MG63 (cell line): ENCODE measurements at places on chromosomes 16 and 17.

GRCh38 chr16:20084624-20085226, 11.0 kb upstream of the GPR139 start:
- DNase-seq: no peak

GRCh38 chr17:38454532-38454931, 26.3 kb downstream of the ARHGAP23 start:
- DNase-seq: peak; percentile 100

GRCh38 chr17:65156185-65156834, 19.1 kb downstream of the RGS9 start:
- no peak for DNase-seq

- no peak for DNase-seq
Observed at GRCh38 chr16:86461037-86461436, 49.3 kb upstream of the FOXF1 start.

DNA sequence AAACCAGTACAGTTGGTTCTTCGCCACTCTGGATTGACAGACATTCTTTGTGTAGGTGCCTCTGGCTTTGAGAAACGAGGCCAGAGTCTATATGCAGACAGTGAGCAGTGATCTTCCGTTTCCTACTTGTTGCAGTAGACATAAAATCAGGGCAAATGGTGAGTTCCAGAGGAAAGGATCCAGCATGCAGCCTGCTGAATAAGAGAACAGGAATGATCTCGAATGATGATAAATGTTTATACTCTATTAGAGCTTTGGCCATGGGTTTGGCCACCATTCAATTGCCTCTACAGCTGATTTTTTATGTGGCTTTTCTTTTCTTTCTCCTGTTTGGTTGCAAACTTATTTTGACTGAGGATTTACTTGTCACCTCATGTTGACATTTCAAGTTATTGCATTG, 286.7 kb downstream of the IRX3 start:
- DNase-seq: peak; percentile 14

GRCh38 chr17:17414341-17414805, 62.4 kb upstream of the MED9 start:
- DNase-seq: peak; percentile 77

DNA sequence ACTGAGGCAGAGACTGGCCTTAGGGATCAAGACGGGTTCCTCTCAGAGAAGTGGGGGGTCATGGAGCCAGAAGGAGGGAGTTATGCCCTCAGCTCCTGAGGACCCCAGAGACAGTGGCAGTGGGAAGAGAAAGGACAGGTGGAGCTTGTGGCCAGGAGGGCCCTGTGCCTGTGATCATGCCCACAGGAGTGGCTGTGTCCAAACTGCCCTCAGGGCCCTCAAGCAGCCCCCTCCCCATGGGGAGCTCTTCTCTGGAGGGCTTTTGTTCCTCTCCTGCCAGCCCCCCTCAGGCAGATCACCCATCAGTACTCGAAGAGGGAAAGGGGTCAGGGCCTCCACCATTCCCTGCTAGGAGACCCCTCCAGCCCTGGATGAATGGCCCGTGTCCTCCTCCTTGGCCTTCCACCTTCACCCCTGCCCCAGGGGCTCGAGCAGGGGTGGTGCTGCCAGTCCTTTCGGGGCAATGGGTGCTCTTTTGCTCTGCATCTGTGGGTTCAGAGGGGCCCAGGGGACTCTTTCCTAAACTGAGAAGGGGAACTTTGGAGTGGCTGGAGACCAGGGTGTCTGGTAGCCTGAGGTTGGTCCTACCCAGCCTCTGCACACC, 52.7 kb downstream of the BEAN1 start:
- DNase-seq: no peak

GRCh38 chr17:9484789-9485188, 90.8 kb downstream of the STX8 start:
- no peak for DNase-seq

DNA sequence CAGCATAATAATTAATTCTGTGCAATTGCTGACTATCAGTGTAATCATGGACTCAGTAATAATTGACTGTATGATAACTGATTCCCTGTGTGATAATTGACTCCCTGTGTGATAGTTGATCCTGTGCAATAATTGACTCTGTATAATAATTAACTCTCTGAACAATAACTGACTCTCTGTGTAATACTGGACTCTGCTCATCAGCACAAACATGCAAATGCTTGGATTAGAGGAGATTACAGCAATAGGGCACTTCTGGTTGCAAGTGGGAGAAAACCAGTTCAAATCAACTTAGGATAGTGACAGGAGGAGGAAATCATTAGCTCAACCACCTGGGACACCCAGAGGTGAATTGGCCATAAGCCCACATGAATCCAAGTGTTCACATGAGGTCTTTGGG, 582.1 kb downstream of the RBFOX1 start:
- no peak for DNase-seq

DNA sequence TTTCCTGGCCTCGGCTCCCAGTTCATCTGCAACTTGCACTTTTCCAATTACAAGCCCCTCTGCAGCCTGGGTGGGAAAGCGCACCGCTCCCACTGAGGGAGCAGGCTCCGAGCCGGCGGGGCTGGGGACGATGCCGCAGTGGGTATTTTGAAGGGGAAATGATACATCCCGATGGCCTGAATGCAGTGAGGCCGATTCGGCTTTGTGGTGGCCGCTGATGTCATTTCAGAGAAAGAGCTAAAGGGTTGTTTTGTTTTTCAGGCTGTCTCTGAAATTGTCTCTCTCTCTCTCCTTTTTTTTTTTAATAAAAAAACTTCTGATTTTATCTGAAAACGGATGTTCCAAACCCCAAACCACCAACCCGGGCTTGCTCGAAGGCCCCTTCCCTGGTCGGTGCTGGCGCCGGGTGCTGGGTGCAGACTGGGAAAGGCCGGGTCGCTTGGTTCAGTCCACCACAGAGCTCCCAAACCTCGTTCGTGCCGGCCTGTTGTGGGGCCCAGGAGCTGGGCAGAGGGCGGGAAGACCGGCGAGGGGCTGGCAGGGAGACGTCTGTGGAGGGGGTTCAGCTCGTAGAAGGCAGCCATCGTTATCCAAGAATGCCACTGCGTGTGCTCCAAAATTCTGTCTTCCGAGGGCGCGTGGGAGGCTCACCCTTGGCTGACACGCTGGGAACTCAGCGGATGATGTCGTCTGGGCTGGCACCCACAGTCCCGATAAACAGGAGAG, 102.8 kb downstream of the FOXL1 start:
- DNase-seq: peak; percentile 87

GRCh38 chr17:81831957-81832607, 1.0 kb downstream of the MCRIP1 start:
- no peak for DNase-seq

- DNase-seq: no peak
Observed at GRCh38 chr16:67663151-67663876, 2.6 kb downstream of the PARD6A start.

DNA sequence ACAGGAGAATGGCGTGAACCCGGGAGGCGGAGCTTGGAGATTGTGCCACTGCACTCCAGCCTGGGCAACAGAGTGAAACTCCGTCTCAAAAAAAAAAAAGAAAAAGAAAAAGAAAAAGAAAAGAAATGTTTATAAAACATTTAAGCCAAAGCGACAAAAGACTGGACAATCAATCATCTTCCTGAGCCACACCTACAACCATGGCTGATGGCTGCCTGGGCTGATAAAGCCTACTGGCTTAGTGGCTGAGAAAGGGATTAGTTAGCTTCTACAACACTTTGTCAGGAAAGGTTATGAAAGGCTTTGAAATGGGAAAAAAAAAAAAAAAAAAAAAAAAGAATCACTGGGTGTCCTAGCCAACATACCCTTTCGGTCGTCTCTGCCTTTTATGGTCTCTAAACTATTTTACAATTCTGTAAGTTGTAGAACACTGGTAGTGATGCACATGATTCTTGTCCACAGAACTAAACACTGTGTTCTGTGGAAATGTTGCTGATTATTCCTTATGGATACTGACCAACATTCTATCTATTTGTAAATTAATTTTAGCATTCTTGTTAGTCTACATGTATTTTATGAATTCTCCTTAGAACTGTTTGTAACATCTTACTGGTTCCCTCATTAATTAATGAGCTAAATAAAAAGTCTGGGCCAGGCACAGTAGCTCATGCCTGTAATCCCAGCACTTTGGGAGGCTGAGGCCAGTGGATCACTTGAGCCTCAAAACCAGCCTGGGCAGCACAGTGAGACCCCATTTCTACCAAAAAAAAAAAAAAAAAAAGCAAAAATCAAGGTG, 45.5 kb downstream of the ZZEF1 start:
- DNase-seq: no peak

GRCh38 chr16:27725236-27726000, 175.5 kb downstream of the KATNIP start:
- no peak for DNase-seq

GRCh38 chr16:86614699-86615098, 36.4 kb downstream of the FOXL1 start:
- no peak for DNase-seq

GRCh38 chr17:3316836-3317235, 18.7 kb upstream of the OR3A1 start:
- DNase-seq: no peak

- no peak for DNase-seq
Observed at GRCh38 chr16:66522816-66523590, 26.9 kb downstream of the TK2 start.

DNA sequence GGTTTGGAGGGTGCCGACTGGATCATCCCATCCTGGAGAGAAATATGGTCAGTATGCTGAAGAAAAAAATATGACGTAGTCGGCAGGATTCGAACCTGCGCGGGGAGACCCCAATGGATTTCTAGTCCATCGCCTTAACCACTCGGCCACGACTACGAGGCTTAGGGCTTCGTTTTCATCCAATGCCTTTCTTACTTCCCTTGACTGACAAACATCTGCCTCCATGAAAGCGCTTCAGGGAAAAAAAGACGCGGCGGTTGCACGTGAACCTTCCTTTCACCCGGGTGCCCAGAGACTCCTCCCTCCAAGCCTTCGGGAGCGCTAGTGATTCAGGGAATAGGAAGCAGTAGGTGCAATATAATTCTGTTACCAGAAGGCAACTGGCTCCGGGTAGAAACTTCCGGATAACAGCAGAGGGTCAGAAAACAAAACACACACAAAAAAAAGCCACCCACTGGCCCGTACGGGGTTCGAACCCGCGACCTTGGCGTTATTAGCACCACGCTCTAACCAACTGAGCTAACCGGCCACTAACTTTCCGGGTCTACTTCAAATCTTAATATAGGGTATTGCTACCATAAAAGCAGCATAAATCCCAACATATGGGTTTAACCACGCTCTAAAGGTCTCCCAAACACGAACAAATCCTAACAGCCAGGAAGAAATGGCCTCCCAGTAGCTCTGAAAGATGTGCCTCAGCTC, 16.3 kb upstream of the AURKB start:
- DNase-seq: peak; percentile 86

GRCh38 chr17:49269356-49269755, 38.8 kb upstream of the PHOSPHO1 start:
- no peak for DNase-seq

- DNase-seq: peak; percentile 21
Observed at GRCh38 chr16:17350207-17350606, 120.6 kb downstream of the XYLT1 start.

- no peak for DNase-seq
Observed at GRCh38 chr16:46932802-46933201, 40.7 kb downstream of the DNAJA2 start.

GRCh38 chr17:48127371-48128051, 19.9 kb downstream of the SNX11 start:
- DNase-seq: peak; percentile 61

GRCh38 chr17:18230288-18231141, 5.1 kb downstream of the LLGL1 start:
- DNase-seq: no peak

GRCh38 chr16:81337097-81337496, 22.3 kb downstream of the GAN start:
- no peak for DNase-seq

GRCh38 chr16:78134944-78135619, 35.6 kb downstream of the WWOX start:
- no peak for DNase-seq

- DNase-seq: no peak
Observed at GRCh38 chr16:83054283-83054682, 427.5 kb downstream of the CDH13 start.

GRCh38 chr16:57167538-57167937, 18.3 kb downstream of the PSME3IP1 start:
- DNase-seq: no peak

- DNase-seq: no peak
Observed at GRCh38 chr16:19980632-19981265, 92.9 kb downstream of the GPR139 start.

DNA sequence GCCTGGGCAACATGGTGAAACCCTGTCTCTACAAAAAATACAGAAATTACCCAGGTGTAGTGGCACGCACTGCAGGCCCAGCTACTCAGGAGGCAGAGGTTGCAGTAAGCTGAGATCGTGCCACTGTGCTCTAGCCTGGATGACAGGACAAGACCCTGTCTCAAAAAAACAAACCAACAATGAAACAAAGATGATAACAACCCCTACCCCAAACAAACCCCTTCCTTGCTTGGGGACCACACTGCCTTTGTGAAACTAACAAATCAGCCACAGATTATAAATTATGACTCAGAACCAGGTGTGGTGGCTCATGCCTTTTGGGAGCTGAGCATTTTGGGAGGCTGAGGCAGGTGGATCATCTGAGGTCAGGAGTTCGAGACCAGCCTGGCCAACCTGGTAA, 75.3 kb upstream of the RPH3AL start:
- DNase-seq: no peak

- DNase-seq: peak; percentile 26
Observed at GRCh38 chr17:10875430-10875851, 37.6 kb upstream of the PIRT start.

DNA sequence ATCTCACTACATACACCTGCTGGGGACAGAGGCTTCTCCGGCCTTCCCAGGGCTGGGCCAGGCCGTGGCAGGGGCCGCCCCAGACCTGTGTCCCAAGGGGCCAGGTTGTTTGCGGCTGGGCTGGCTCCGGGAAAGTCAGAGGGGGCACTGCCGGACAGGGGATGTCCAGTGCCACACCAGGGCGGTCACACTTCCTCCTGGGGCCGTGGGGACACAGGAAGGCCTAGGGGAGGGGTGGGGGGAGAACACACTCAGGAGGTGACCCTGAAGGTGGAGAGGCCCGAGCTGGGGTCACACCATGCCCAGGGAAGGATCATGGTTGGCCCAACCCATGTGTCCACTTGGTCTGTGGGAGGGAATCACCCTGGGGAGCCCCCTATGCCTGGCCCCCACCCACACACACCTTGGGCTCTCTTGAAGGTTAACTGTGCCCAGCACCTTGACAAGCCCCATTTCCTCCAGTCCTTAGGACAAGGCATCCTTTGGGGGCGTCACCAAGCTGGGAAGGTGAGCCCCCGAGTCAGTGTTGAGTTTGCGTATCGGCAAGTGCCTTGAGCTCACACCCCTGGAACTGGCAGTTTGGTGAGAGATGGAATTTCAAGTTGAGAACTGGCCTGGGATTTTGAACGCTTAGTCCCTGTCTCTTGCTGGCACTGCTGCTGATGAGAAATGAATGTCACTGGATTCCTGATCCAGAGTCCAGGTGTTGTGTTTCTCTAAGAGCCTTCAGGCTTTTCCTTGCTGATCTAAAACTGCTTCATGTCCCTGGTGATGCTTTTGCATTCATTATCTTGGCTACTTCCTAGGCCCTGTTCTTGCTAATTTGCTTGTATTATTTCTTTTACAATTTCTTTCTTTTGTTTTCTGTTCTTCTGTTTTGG, 7.7 kb upstream of the ACTG1 start:
- DNase-seq: no peak
